ENCODE measurements at places on chromosomes 4 and X.

- DNase-seq: no peak
Measured at GRCh38 chr4:8195431-8195830, 3.7 kb upstream of the SH3TC1 start.

DNA sequence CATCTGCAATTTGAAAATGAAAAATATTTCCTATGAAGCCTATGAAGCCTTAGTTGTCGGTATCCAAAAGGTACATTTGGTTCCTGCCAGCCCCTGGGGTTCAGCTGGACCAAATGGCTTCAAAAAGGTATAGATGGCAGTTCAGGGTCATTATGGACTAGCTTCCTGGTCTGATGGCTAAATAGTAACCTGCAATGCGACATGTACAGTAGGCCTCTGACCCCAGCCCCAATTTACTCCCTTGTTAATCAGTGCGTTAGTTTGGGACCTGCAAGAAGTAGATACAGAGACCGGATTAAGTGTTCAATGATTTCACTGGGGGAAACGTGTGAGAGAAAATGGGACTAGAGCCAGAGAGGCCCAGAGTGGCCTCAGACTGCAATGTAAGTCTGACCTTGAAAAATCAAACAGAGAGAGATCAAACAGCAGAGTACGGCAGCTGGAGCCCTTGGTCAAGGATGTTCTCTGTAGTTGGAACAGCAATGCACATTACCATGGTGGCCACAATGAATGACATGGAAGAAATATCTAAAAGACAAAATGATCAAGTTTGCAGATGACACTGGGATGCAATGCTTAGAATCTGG, 115.0 kb upstream of the MBNL3 start:
- no peak for DNase-seq

DNA sequence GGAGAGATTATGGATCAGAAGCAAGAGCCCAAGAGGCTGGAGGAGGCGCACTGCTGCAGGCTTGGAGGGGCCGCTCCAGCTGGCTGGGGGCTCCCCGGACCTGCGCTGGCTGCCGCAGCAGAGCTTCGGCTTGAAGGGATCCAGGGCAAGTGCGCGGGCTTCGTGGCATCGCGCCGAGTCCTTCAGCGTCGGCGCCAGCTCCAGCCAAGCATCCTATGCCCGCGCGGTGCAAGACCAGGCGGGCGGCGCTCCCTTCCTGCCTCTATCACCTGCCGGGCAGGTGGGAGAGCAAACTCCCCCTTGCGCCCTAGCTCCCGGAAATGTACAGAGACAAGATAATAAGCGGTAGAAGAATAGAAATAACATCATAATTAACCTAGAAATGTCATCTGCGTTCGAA, 10.5 kb upstream of the UCP1 start:
- no peak for DNase-seq

GRCh38 chr4:108168160-108168670, 517 bp downstream of the LEF1 start:
- DNase-seq: no peak

DNA sequence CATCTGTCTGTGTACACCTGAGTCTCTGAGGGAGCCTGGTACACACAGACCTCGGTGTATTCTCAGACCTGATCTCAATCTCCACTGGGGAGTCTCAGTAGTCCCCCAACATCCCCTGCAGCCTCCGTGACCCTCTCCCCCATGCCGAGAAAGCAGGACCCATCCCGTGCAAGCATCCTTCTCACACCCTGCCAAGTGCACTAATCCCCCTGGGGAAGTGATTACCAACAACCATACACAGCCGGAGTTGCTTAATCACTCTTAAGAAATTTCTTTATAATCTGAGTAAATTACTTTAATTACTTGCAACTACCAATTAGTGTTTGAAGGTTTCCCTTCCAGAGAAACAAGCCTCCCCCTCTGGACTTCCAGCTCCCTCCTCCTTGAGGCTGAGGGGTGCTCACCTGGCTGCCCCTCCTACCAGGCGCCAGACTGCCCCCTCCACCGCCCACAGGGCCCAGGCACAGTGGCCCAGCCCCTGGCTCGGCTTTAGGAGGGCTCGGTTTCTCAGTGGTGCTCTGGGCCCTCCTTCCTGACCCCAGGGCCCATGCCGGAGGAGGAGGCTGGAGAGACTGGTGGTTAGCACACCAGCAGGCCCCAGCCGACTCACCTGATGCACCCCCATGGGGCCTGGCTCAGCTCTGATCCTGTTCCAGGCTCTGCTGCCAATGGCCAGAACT, 43.8 kb downstream of the PJA1 start:
- DNase-seq: no peak

DNA sequence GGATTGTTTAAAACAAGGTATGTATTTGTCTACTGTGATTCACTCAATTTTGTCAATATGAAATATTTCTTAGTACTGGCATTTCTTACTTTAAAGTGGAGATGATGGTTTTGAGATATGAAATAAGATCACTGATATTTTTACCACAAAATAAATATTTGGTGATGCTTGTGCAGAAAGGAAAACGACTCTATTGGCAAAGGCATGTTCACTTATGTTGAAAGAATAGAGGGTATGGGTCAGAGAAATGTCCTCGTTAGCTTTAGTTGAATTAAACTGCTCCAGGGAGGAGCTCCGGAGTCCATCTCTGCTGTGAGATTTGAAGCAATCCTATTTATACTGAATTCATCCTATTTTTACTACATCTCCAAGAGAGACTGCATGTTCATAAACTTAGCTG, 84.2 kb downstream of the SH3BGRL start:
- no peak for DNase-seq

DNA sequence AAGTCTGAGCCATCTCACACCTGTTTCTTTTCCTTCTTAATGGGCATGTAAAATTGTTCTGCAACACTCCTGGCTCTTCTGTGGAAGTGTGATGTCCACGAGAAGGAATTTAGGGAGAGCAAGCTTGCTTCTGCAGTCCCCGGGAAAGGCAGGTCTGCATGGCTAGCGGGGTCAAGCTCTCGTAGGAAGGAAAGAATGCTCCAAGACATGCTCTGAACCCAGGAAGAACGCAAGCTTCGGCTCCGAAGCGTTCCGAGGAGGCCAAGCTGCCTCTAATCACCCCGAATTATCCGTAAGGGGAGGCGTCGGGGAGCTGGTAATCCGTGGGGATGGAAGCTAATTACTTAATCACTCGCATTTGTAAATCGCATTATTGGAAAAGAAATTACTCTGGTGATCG, 177.7 kb downstream of the CRLF2 start:
- DNase-seq: no peak

DNA sequence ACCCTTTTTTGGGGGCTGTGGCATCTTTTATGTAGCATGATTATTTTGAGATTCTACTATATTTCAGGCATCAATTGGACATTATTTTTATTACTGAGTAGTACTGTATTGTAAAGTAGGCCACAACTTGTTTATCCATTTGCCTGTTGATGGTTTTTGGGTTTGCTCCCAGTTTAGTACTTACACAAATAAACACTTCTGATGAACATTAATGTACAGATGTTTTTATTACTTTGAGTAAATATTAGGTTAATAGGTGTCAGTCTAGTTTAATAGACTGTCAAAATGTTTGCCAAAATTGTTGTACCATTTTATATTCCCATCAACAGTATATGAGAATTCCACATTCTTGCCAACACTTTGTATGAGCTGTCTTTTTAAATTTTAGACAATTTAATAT, 214.9 kb upstream of the MAD2L1 start:
- no peak for DNase-seq

DNA sequence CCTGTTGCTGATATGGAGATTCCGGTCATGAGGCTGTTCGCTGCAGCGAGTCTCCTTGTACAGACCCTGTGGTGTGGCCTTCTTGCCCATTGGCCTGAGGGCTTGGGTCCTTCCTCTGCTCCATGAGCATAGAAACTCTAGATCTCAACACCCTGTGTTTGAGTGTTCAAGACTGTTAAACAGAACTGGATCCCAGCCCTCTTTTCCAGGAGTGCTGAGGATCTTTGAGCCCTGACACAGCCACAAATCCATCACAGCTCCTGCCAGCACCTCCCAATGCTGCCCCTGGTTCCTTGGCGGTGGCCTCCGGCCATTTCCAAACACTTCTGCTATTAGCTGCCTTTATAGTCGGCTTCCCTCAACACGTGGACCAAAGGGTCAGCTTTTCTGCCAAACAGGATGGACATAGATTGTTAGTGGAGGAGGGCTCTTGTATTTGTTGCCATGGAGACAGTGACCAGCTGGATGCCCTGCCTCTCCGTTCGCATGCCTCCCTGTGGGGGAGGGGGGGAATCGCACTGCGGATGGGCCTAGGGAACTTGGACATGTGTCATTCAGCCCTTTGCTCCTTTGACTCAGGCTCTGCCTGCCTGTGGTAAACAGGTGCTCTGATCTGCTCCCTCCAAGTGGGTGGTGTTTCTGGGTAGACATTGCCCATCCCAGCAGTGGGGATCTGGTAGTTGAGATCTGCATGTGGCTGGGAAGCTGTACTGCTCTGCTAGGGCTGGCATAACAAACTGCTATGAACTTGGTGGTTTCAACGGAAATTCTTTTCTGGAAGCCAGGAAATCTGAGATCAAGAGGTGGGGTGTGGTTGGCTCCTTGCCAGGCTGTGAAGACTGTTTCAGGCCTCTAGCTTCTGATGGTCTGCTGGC, 6.9 kb upstream of the WDR1 start:
- DNase-seq: no peak

GRCh38 chr4:34766935-34767334, 1477.4 kb downstream of the ARAP2 start:
- DNase-seq: no peak

DNA sequence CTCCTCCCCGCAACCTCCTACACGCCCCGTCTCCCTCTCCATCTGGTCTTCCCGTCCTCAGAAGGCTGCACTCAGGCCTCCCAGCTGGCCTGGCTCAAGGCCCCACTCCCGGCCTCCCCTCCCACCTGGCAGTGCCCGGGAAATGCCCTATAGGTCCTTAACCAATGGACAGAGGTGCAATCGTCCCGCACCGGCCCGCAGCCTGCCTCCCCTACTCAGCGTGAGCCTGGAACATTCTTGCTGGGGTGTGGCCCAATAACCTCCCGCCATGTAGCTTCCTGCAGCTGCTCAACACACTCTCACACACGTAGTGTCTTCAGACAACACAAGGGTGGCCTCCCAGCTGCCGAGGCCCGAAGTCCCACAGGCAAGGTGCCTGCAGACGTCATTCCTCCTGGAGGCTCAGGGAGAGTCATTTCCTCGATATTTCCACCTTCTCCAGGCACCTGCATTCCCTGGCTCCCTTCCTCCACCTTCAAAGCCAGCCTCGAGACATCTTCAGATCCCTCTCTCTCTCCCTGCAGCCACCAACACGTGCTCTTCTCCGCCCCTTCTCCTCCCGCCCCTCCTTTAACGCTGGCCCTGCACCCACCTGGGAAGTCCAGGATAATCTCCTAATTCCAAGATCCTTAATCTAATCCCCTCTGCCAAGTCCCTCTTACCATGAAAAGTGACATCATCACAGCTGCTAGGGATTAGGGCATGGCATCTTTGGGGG, 56.2 kb downstream of the ADRA2C start:
- DNase-seq: no peak

DNA sequence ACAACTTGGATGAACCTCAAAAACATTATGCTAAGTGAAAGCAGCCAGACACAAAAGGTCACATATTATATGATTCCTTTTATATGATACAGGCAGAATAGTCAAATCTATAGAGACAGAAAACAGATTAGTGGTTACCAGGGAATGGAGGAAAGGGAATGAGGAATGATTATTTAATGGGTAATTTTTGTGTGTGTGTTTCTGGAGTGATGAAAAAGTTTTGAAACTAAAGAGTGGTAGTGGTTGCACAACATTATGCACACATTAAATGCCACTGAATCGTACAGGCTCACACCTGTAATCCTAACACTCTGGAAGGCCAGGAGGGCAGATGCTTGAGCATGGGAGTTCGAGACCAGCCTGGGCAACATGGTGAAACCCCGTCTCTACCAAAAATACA, 19.6 kb upstream of the SOD3 start:
- no peak for DNase-seq

DNA sequence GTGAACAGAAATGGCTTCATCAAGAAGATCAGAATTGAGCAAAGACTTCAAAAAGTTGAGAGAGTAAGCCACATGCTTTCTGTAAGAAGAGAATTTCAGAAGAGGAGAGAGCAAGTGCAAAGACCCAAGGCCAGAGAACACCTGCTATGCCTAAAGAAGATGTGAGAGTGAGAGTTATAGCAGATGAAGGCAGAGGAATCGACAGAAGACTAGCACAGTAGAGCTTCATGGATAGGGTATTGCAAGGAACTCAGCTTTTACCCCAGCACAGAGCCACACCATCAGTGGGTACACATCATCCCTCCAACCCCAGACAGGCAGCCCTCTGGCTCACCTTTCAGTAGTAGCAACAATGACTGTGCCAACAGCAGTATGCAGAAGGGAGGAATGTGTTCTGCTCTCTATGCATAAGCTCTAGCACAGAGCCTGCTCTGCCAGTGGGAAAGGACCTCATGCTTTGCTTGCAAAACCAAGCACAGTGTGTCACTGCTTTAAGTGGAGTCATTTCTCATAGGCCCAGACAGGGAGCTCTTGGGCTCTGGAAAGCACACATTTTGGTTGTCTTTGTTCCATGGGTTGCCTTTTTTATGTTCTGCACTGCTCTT, 318.6 kb downstream of the NAF1 start:
- no peak for DNase-seq
